ENCODE measurements at places on chromosomes 7 and 10.
A peak's percentile ranks its signal among the peaks of the same experiment; 100 is the strongest.

GRCh38 chr10:11499425-11500071, 111.9 kb downstream of the USP6NL start:
- DNase-seq: no peak

DNA sequence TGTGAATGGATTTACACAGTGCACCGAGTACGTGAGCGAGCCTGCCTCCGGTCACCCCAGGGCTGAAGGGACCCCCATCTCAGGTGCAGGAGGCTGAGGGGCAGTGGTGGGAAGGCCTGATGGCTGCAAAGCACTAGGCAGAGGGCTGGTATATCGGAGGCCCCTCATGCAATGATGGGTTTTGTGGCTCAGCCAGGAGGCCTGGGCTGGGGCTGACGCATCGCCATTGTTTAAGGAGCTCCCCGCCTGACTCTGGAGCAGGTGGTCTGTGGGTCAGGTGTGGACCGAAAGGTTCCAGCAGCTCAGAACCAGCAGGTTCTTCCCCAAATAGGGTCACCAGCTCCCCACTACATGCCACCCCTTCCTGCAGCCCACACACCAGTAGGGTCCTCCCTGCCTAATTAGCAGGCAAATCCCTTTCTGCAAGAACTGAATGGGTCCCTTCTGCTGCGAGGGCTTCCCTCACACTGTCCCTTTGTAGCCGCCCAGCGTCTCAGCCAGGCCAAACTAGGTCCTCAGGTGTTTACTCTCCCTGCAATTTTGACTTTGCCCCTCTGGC, 33.0 kb downstream of the OAT start:
- no peak for DNase-seq

DNA sequence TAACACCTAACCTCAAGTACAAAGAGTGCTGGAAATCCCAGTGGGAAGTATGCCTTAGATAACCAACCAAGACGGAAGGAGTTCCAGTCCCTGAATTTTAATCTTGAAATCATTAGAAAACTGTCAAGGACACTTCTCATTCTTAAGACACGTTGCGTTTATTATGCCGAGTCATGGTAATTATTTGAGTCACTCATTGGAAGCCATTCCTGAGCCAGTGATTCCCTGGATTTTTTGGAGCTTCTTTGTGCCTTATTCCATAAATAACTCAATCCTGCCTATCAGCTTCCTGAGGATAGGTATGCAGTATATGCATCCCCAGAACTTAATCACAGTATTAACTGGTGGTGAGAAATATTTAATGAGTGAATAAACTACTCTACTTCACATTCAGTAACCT, 77.4 kb downstream of the PPP1R17 start:
- no peak for DNase-seq

DNA sequence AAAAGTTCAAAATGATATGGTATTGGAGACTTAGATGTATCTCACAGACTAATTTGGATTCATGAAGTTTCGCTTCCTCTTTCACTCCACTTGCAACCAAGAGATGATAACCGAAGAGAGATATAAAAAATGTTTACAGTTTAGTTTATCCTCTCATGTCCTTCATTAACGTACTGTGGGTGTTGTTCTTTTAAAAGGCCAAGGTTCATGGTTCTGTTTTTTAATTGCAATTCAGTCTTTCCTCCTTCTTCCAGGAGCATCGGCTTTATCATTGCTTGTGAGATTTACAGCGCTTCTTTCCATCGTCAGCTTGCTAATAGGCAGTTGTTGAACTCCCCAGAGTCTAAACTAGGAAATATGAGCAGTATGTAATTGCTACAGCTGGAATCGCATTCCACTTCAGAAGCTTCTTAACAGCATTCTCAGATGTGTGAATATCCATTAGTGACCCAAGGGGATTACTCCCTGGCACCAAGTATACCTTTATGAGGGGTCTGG, 75.9 kb upstream of the HGF start:
- DNase-seq: peak; percentile 54

DNA sequence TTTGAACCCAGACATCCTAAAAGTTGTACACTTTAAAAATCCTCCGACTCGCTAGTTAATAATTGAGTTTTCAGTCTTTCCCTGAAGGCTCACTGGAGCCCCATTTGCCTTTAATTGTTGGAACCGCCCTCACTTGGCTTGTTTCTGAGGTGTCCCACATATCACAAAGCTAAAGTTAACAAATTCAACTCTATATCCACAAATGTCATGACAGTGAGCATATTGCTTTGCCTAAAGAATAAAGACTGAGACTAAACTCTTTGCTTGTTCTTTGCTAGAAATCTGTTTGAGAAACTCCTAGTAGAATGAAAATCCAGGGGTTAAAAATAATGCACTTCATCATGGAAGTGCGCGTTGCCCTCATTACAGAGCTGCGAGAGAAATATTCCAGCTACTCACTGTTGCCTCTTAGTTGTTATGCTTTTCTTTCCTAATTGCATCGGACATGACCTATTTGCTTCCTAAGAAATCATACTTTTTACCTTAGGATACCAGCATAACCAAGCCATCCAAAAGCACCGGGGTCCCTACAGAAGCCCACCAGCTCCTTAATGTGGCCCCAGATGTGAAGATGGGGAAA, 752 bp downstream of the THSD7A start:
- peak; percentile 42 for DNase-seq

DNA sequence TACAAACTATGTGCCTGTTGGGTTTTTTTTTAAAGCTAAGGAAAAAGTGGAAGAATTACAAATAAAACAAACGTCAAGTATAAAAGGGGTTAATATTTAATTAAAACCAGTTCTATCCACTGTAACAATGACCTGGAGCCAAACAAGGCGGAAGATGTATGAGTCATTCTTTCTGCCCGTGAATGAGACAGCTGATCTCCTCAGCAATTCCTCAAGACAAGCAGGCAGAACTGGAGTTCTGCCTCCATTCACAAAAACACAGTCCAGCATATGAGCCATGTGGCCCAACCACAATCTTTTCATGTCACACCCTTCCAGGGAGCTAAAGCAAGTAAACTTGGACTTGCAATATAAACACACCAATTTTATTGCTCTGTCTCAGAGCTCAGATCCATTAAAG, 8.4 kb downstream of the ETV1 start:
- DNase-seq: peak; percentile 93

DNA sequence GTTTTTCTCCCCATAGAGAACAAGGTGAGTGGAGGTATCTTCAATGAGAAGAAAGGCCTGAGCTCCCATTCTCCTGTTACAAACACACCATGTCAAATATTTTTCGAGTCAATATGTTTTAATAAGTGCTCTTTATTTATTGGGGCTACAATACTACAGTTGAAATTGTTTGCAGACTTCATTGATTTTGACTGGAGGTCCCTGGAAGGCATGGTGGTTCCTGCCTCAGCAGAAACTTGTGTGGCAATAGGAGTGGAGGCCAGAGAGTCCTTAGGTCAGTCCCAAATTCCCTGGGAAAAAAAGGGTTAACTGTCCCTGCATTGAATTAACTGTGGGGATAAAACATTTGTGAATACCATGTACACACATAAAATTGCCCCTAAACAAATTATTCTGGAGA, 22.7 kb downstream of the KLF6 start:
- no peak for DNase-seq

DNA sequence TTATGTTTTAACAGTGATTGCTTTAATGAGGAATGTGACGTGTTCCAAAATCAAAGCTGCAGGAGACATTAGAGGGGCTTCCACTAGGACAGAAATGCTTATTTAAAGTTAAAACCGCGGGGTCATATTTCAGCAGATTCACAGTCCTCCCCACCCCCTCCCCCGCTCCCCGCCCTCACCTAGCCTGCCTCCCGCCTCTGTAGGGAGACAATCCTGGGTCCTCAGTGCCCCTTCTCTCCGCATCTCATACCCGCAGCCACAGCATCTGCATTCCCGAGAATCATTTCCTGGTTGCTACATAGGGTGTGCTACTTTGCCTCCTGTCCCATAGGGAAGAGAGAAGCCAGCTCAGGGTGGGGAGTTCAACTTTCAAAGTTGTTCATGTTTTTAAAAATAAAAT, 3.1 kb upstream of the DRGX start:
- DNase-seq: no peak

GRCh38 chr7:1592299-1592871, 22.6 kb upstream of the PSMG3 start:
- DNase-seq: no peak

DNA sequence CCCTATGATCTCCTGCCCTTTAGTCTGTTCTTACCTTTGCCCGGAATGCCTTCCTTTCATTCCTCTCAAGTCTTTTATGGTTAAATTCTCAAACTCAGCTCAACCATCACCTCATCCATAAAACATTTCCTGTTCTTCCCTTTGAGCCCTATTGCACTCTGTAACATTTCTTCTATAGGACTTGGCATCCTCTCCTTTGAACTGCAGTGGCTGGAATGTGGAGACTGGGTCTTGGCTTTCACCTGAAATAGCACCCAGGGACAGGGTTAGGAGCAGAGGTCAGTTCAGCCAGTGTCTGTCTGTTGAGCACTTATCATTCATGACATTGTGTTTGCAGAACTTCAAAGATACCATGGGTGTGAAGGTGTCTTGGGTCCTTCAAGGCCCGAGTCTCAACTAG, 7.2 kb downstream of the NFE2L3 start:
- no peak for DNase-seq

- DNase-seq: no peak
Measured at GRCh38 chr7:116955801-116956476, 2.6 kb downstream of the ST7 start.

- DNase-seq: no peak
Measured at GRCh38 chr10:13668126-13668525, 81.4 kb downstream of the PRPF18 start.

DNA sequence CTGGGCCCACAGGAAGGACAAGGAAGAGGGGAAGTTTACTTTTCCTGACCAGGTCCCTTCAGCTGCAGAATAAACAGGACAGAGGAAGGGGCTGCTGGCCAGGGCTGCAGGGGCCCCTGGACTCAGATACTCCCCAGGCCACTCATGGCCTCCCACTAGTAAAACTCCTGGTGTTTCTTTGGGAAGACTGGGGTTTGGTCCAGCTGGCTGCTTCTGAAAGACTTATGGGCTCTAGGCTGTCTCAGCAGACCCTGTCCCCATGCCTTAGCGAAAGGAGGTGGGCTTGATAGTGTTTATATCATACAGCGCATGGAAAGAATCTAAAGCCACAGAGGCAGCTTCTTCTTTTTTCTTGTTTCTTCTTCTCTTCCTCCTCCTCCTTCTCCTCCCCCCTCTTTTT, 56.4 kb downstream of the PALD1 start:
- no peak for DNase-seq

- DNase-seq: no peak
Measured at GRCh38 chr7:34067005-34067778, 161.9 kb downstream of the BMPER start.

- DNase-seq: no peak
Measured at GRCh38 chr7:127678337-127678736, 26.3 kb downstream of the SND1 start.

DNA sequence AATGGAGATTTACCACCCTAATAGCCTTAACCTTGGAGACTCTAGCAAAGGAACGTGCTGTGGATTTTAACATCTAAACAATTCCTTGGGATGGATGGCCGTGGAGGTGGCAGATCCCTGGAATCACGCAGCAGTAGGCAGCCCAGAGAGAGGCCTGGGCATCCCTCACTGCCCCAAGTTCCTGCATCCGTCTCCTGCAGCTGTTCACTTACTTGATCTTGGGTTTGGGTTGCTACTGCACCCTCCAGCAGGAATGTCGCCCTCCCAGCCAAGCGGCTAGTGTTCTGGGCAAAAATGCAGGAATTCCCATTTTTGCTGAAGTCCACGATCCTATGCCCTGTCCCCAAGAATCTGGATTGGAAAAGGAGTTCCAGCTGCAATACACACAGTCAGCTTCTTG, 166.7 kb upstream of the SH2B2 start:
- no peak for DNase-seq

- DNase-seq: peak; percentile 91
Measured at GRCh38 chr7:100509231-100509630, 25.5 kb downstream of the NYAP1 start.

- peak; percentile 58 for DNase-seq
Measured at GRCh38 chr10:63553473-63553872, 32.3 kb downstream of the REEP3 start.

- DNase-seq: no peak
Measured at GRCh38 chr7:110600956-110601355, 490.0 kb upstream of the LRRN3 start.

DNA sequence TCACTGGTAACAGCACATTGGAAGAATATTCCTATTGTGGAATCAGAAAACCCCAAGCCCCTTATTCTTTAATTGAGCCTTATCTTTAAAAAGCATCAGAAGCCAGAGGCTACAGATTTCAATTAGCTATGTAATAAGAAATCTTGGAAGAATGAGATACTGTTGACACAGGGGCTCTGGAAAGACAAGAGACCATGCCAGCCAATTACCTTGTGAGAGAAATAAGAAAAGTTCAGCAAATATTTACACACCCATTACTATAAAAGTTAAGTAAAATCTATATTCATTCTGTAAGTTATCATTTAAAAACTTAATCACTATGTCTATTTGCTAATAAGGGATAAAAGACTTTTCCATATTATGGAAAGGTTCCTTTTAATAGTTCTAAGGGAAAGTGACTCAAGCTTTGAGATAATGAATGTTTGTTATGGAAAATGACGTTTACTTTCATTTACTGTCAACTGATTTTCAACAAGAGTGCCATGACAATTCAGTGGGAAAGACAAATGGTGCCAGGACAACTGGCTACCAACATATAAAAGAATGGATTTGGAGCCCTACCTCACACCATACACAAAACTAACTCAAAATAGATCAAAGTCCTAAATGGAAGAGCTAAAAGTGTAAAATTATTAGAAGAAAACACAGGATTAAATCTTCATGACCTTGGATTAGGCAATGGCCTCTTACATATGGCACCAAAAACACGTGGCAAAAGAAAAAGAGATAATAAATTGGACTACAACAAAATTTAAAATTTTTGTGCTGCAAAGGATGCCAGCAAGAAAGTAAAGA, 28.3 kb downstream of the ZFAND2A start:
- DNase-seq: no peak

GRCh38 chr7:30396389-30396788, 82.2 kb downstream of the NOD1 start:
- peak; percentile 8 for DNase-seq

DNA sequence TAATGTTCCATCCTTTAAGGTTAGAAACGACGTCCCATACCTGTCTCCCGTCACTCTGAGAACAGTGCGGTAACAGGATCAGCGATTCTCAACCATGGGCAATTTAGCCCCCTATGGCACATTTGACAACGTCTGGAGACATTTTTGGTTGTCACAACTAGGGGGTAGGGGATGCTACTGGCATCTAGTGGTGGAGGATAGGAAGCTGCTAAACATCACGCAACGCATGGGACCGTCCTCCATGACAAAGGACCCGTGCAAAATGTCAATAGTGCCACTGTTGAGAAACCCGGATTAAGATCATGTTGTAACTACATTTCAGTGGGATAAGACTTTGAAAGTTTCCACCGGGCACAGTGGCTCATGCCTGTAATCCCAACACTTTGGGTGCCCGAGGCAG, 5.0 kb upstream of the PAXIP1 start:
- no peak for DNase-seq

DNA sequence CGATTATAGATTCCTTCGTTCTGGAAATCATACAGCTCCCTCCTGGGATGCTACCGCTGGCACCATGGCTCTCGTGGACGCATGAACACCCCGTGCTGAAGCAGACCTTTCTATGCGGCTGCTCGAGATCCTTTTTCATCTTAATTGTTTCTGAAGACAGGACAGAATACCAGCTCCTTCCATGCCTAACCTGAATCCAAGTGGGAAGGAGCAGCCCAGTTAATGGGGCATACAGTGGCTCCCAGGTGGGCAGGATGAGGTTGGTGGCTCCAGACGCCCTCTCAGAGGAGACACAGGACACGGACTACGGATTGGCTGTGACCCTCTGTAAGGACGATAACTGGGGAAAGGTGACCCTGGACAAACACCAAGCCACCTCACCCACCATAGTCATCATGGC, 18.4 kb upstream of the LOXL4 start:
- no peak for DNase-seq

Measured in amniotic epithelial cell (primary cell).